ENCODE measurements at places on chromosomes 5 and 9.

- no peak for DNase-seq
Measured at GRCh38 chr5:147063943-147064342, 170.9 kb upstream of the STK32A start.

DNA sequence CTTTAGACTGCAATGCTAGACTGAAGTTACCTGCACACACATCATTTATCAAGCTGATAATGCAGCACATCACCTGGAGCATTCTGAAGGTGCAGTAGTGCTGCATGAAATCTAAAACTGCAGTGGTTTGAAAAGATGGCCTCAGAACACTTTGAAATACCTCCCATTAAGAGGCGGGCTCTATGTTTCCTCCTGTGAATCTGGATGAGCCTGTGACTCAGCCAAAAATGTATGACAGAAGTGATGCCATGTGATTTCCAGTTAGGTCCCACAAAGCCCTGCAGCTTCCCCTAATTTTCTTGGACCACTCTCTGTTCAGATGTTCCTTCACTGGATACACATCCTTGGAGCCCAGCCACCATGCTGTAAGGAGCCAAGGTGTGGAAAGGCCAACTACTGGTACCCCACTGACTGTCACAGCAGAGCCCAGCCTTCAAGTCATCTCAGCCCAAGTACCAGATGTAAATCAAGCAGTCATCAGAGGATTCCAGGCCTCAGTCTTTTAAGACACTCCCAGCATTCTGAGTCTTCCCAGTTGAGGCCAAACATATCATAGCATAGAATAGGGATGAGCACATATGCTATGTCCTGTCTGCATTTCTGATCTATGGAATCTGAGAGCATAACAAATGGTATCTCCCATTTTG lies 27.2 kb upstream of the DEPDC1B start:
- DNase-seq: no peak

DNA sequence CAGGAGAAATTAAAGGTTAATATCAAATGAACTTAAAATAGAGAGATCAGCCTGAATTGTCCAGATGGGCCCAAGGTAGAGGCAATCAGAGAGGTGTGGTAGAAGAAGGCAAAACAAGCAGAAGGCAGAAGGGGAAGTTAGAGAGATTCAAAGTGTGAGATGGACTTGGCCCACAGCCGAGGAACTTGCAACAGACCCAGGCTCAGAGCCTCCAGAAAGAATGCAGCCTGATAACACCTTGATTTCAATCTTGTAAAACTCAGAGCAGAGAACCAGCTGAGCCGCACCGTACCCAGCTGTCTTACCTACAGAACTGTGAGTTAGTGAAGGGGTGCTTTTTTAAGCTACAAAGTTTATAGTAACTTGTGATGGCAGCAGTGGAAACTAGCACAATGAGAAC lies 190.9 kb downstream of the RFK start:
- no peak for DNase-seq

- DNase-seq: peak; percentile 28
Measured at GRCh38 chr9:124814164-124814535, 37.2 kb downstream of the OLFML2A start.

DNA sequence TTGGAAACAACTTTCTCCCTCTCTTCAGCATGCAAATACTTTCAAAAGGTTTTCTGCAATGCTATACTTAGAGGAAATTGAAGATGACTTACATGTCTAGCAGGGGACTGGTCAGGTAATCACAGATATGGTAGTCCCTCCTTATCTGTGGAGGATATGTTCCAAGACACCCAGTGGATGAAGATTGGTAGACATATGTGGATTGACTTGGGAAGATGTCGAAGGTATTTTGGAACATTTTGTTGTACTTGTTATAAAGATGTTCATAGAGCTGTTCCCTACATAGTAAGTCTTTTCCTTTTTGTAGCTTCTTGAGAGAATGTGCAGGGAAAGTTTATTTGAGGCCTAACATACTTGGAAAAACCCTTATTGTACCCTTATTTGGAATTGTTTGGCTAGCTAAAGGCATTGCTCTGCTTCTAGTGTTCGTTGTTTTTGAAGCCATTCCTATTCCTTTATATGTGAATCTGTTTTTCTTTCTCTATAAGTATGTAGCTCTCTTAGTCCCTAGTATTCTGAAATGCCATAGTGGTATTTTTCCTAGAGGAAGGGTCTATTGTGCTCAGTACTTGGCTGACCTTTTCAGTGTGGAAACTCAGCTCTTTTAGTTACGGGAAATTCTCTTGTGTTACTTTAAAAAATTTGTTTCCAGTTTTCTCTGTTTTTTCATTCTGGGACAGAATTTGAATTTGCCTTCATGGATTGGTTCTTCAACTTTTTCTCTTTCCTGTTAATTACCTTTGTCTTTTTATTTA lies 25.7 kb downstream of the GPR151 start:
- no peak for DNase-seq

Data from H7 (cell line).